ENCODE measurements at places on chromosomes 5 and 9.

- no peak for DNase-seq
Measured at GRCh38 chr5:135429301-135430134, 17.6 kb downstream of the DCANP1 start.

DNA sequence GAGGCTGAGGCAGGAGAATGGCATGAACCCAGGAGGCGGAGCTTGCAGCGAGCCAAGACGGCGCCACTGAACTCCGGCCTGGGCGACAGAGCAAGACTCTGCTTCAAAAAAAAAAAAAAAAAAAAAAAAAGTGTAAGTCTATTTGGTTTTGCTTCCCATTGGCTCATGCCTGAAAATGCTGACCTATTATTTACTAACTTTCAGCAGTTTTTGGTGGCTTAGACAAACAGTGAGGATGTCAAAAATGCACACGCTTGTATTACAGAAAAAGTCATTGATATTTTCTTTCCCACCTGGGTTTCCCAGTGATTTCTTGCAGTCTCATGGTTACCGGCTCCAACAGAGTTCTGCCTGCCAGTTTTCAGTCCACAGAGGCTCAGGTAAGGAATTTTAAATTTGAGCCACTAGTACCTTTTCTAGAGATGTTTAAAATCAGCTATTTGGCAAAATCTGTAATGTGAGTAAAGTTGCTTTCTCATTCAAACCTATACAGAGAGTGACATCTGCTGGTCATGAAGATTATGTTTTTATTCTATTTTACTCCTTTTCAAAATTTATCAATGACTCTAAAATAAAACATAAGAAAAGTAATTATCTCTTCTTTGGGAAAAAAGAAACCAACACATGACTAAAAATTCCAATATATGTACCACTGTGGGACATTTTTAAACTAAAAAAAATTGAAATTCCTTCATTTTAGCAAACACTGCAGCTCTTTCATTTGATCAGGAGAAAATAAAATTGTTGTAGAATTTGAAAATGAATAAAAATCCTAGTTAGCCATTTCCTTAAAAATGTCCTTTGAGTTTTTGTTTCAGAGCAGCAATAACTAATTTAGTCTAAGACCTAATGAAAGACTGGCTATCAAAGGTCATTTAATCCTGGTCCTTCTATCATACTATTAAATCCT, 8.8 kb downstream of the FAM200C start:
- DNase-seq: no peak

GRCh38 chr5:128956164-128956563, 9.1 kb upstream of the SLC27A6 start:
- DNase-seq: no peak

DNA sequence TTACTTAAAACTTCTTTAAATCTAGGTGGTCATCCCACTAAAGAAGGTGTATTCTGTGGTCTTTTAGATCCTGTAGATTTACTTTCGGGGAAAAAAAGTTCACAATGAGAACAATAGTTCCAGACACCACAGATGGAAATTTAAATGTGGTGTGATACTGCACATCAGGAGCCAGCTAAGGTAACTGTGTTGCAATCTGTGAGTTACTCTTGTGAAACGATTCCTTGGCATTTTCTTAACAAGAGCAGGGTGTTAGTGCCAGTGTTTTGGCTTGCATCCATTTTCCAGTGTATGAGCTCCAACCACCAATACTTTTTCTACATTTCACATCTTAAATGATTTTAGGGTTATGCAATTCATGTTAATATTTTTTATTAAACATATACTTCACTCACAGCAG, 674.5 kb downstream of the CETN3 start:
- no peak for DNase-seq

DNA sequence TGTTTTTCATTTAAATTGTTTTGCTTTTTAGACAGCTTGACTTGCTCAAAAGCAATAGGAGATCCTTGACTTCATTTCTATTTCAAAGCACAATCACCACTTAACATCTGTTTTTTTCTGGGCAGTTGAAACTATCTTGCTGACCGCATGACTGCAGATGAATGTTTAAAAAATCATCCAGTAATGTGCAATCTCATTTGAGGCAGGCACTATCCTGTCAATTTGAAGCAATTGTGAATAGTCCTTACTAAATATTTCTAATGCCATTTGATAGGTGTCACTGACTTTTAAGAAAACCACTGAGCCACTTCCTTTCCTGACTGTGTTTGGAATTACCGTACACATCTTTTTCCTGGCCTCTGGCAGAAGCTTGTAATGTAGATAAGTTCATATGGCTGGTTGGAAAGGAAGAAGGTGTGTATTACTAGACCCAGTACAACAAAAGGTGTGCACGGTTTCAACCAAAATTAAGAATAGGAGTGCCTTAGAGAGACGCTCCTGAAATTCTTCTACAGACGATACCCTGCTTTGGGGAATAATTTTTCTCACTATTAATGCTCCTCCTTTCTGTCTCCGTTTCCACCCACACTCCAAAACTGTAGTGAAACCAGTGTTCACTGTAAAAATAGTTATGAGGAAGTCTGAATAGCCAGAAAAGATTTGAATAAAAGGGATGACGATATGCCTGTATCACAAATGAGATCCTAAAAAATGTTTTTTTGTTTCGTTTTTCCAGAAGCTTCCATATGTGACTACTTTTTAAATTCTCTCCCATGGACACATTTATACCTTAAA, 136.7 kb upstream of the MOCS2 start:
- no peak for DNase-seq

DNA sequence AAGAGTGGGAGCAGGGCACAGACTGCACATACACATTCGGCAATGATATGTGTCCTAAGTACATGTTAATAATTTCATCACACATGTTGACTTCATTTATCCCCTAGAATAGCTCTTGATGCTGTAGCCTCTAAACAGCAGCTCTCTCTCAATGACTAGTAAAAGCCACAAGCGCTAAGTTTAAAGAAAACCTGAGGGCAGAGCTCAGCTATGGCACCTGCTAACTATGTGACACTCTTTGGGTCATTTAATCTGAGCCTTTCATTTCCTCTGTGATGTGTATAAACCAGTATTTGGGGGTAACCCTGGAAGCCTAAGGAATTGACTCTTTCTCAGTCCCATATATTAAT, 140.6 kb upstream of the MOCS2 start:
- DNase-seq: no peak

All from activated T-cell treated with anti-CD3 and anti-CD28 coated beads, Interleukin-2, amount 50 U/mL, for 48 hours (primary cell).